Esophagus squamous epithelium (tissue), 5 donors: ENCODE measurements at places on chromosomes 5 and 9. TPM values are rescaled to one million over a fixed set of nuclear protein-coding genes. Genes with fewer than 3 reads are reported as not detected.

DNA sequence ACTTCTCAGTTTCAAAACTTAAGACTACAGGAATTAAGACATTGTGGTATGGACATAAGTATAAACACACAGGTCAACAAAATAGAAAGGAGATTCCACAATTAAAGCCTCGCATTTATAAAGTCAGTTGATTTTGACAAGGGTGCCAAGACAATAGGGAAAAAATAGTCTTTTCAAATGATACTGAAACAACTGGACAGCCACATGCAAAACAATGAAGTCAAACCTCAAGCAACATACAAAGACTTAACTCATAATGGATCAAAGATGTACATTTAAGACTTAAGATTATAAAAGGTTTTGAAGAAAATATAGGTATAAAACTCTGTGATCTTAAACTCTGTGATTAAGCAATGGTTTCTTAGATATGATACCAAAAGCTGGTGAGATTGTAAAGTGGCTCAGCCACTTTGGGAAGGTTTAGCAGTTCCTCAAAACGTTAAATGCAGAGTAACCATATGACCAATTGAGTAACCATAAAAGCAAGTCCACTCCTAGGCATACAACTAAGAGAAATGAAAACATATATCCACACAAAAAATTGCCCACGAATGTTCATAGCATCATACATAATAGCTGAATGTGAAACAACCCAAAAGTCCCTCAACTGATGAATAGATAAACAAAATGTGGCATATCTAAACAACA, 22.0 kb downstream of the HINT1 start:
- no peak for DNase-seq

DNA sequence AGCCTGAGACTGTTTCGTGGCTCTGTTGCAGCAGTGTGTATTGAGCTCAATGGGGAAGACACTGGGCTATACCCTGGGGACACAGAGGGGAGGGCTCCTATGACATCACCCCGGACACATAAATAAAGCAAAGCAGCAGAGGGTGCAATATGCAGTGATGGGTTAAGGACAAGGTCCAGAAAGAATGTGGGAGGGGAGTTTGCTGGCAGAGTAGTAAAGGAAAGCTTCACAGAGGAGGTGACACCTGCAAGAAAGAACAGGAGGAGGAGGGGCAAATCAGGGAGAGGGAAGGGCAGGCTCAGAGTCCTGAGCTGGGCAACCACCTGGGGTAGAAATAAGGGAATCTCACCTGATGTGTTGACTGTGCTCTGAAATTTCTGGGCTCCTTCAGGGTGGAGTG, 35.3 kb upstream of the CDKN2AIPNL start:
- no peak for DNase-seq

GRCh38 chr5:1685066-1685465, 114.6 kb downstream of the MRPL36 start:
- DNase-seq, result no peak

DNA sequence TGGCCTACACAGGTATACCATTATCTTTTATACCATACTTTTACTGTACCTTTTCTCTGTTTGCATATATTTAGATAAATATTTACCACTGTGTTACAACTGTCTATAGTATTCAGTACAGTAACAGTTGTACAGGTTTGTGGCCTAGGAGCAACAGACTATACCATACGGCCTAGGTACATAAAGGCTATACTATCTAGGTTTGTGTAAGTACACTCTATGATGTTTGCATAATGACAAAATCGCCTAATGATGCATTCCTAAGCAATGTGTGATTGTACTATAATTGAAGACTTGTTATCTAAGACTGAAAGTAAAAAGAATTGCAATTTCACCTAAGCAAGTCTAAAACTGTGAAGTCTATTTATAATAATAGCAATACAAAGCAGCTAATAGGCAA, 3.9 kb downstream of the C9orf72 start:
- no peak for DNase-seq

The FOXD4L4 gene
- 0.38 TPM for total RNA-seq
